ENCODE measurements at places on chromosomes 7 and 10.

GRCh38 chr10:110762849-110763211, 108.9 kb upstream of the PDCD4 start:
- DNase-seq, result no peak

DNA sequence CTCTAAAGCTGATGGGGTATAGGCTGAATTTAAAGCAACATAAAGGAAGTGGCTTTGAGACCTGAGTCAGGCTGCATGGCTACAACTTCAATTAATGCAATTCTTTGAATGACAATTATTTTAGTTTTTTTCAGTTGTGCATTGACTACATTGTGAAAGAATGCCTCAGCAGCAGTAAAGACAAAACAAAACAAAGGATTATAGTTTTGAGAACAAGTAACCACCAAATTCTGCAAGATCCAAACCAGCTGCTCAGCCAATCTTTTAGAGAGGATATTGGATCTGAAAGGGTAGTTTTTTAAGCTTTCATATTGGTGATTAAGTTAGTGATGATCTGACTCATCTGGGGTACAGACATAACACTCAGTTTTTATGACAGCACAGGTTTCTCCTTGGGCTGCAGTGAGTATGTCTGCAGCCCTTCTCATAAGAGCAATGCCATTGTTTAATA, 40.6 kb upstream of the ABCA13 start:
- DNase-seq, result no peak

DNA sequence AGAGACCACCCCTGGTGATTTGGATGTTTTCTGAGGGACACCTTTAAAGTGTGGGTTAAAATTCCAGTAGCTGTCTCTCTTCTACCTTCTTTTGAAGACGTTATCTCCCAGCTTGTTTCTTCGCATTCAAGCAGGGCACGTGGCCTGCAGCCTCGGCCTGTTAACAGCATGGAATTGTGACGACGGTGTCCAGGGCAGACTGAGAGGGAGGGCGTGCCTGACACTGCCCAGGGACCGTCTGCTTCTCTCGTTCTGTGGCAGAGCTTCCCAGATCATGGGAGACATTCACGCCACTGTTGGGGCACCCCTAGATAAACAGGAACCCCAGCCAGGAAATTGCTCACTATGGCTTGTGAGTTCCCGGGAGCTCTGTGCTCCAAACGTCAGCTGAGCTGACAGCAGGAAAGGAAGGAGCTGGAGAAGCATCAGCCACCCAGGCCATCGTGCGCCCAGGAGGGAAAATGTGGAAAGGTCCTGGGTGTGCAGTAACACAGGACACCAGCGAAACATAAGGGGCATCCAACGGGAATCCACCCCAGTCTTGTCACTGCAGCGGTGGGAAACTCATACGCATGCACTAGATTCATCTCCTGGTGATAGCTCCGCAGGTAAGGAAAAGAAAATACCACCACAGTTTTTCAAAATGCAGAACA, 41.1 kb upstream of the RBM33 start:
- no peak for DNase-seq

GRCh38 chr10:102611514-102612087, 32.7 kb upstream of the TRIM8 start:
- no peak for DNase-seq

- no peak for DNase-seq
These were observed 85.1 kb downstream of the WDR37 start for GRCh38 chr10:1141261-1141660.

All from stimulated activated CD4-positive, alpha-beta T cell treated with anti-CD3 and anti-CD28 coated beads, TNF-alpha, amount 100 ng/mL, for 1 hour (primary cell).